Stimulated activated CD4-positive, alpha-beta T cell treated with anti-CD3 and anti-CD28 coated beads, Interleukin-4, amount 100 ng/mL, for 24 hours (primary cell): ENCODE measurements at places on chromosomes 13 and 19.

DNA sequence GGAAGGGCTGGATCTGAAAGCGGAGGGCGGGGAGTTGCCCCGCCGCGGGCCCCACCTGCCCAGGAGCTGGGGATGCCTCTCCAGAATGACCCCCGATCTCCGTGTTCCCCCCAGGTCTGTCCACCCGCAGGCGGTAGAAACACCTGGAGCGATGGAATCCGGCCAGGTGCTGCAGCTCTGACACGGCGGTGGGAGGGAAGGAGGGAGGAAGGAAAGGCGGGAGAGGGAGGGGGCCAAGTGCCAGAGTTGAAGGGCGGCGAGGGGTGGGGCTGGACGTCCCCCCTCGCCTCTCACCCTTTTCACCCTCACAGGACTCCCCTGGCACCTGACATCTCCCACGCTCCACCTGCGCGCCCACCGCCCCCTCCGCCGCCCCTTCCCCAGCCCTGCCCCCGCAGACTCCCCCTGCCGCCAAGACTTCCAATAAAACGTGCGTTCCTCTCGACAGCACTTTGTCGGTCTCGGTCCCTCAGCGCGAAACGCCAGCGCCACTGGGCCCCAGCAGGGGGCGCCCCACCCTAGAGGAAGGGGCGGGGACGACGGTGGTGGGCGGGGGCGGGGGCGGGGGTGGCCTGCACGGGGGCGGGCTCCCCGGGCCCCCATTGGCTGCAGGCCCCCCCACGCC, 337 bp upstream of the FXYD7 start:
- DNase-seq, result peak; percentile 68

GRCh38 chr13:106513025-106513983, 22.2 kb downstream of the EFNB2 start:
- DNase-seq, result no peak

DNA sequence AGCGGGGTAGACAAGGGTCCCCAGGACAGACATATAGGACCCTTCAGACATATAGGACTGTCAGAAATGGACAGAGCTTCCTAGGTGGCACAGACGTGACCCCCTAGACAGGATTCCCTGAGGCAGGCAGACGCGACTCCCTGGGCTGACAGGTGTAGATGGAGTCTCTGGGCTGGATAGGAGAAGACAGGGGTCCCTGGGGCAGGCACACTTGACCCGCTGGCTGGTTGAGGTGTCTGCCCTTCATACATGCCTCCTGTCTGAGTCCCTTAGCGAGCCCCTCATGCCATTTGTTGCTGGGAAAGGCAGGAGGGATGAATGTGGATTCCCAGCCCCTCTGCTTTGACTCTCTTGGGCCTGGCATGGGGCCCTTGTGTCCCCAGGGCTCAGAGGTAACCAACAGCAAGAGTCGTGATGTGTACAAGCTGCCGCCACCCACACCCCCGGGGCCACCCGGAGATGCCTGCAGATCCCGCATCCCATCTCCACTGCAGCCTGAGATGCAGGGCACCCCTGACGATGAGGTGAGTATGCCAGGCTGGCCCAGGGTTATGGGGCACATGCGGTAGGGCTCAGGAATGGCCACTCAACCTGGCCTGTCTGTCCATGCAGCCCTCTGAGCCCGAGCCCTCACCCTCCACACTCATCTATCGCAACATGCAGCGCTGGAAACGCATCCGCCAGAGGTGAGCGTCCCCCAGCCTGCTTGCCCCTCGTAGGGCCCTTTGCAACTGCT, 3.0 kb downstream of the HSPB6 start:
- DNase-seq, result no peak

- DNase-seq, result no peak
Measured at GRCh38 chr13:101555610-101556009, 103.1 kb downstream of the ITGBL1 start.

GRCh38 chr19:14764401-14764800, 14.0 kb downstream of the ADGRE2 start:
- no peak for DNase-seq

GRCh38 chr19:52336117-52336790, at the start of gene ZNF610:
TSS of gene ZNF610 (plus strand) at chr19:52336243. CDS start at chr19:52349173, 12,930 bp downstream.
- peak; percentile 89 for DNase-seq

DNA sequence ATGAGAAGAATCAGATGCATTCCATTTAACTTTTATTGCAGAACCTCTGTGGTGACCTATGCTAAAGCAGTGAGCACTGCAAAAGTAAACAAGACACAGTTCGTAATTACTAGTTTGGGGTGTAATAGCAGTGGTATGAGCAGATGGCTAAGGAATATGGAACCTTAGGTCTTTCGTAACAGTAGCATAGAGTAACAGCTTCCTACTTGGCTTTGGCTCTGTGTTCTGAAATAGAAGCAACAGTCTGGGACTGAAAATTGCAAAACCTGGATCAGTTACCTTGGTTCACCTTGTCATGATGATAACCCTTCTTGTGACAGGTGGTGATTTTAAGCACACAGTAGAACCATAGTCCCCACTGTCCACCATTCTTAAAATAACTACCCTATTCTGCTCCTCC, 303.4 kb downstream of the GPC6 start:
- DNase-seq, result no peak

GRCh38 chr19:28869459-28869858, 343.5 kb downstream of the UQCRFS1 start:
- no peak for DNase-seq

DNA sequence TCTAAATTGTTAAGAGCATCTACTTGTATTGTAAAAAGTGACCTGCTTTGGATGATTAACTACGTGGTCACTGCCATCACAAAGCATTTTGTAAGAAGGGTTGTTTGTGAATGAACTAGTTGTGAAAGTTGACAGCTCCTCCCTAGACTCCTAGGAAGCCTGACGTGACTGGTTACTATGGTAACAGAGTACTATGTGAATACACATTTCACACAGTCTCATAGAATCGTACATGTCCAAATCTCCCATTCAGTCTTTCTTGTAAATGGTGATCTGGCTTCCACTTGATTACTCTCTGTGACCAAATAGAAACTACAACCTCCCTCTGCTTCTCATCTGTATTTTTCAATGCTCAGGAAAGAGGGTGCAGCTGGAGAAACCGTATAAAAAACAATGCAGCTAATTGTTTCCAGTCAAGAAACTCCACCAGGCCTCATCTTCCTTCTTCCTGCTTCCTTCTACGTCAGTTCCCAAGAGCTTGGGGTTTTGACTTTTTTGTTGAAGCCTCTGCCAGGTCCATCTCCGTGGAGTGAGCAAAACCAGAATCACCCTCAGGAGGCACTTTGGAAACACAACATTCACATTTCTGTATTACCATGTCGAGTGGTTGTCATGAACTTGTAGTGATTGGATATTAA, 83.4 kb downstream of the GPC6 start:
- DNase-seq, result no peak

- DNase-seq, result peak; percentile 43
Measured at GRCh38 chr19:12778017-12778904, 2.9 kb upstream of the HOOK2 start.

GRCh38 chr13:97141097-97141496, 81.0 kb upstream of the MBNL2 start:
- no peak for DNase-seq

- DNase-seq, result no peak
Measured at GRCh38 chr13:59691501-59692066, 472.1 kb downstream of the DIAPH3 start.

DNA sequence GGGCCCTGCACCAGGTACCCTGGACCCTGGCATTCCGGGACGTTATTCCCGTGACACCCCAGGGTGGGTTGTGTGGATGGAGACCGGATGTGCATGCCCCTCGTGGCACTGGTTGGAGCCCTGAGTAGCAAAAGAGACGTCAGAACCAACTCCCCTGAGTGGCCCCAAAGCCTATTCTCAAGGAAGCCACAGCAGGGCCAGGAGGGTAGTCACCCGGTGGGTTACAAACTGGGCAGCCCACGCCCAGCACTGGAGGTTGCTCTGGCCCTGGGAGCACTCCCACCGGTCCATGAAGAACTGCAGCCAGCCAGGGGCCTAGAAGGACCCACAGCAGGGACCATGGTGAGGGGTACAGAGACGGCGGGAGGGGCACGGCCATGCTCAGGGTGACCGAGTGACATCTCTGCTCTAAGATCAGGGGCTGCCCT, 7.5 kb downstream of the KLF16 start:
- DNase-seq, result peak; percentile 33

DNA sequence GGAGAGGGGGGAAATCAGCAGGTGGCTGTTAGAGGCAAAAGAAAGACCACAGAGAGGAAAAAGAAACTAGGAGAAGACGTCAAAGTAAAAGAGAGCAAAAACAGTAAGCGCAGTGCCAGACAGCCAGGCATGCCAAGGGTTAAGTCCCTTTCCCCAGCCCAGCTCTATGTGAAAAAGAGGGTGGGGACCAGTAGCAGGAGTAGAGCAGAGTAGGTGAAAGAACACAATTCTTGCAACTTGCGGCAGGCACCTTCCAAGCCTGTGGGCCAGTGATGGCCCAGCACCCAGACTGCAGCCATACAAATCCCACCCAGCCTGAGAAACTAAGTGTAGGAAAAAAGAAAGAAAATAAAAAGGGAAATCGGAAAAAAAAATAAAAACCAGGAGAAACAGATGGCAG, 64.2 kb upstream of the ZNF85 start:
- no peak for DNase-seq

DNA sequence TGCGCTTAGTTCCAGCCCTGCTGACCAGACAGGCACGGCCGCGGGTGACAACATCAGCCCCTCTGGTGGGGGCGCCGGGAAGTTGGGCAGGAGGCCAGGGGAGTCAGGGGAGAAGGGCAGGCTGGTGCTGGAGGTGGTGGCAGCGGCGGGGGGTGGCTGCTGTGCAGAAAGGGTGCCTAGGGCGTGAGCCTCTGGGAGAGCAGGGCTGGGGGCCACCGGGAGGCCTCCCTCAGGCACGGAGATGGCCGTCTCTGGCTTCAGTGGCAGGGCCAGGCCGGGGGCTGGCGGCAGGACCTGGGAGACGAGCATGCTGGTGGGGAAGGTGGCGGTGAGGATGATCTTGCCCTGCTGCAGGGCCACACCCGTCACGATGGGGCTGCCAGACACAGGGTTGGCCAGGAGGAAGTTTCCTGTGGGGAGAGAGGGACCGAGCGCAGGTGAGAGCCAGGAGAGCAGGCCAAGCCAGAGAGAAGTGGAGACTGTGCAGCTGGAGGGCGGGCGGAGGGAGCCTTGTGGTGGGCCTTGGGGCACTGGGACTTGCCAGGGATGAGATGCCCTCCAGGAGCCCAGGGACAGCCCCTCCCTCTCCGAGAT, 3.3 kb downstream of the SIX5 start:
- no peak for DNase-seq

GRCh38 chr13:33871207-33872004, 53.5 kb downstream of the RFC3 start:
- no peak for DNase-seq

DNA sequence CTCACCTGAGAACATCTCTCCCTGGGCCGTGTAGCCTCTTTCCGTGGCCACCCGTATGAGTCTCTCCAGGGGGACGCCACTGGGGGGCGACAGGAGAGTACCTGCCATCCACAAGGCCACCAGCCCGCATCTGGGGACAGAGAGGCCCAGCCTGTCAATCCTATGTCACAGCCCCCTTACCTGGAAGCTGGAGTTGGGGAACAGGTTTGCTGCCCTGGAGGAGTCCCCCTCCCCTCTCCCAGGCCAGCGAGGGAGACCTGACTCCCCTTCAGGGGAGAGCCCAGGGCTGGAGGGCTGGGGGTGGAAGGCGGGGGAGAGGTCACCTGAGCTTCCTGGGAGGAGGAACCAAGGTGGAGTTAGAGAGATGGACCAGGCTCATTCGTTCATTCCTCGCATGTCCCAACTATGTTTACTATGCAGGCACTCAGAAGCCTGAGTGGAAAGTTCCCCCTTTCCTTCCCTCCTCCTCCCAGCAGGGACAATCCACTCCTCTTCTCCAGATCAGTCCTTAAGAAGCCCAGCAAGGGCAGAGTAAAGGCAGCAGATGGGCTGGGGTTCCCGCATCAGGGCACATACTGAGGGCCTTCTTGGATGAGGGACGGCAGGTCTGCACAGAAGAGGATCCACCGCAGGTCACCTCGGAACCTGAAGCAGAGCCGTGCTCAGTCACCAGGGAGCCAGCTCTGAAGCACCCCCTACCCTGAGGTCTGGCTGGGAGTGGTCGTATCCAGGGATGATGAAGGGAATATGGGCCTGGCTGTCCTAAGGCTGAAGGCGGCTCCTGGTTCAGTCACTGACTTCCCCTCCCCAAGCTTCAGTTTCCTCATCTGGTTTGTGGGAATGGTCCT, 5.5 kb downstream of the ACTMAP start:
- peak; percentile 28 for DNase-seq

- DNase-seq, result peak; percentile 73
Measured at GRCh38 chr19:2168619-2169424, 5.1 kb downstream of the DOT1L start.
